ENCODE measurements at places on chromosomes 5 and 9. TPM values are rescaled to one million over a fixed set of nuclear protein-coding genes. Genes with fewer than 3 reads are reported as not detected.

Gene PCDHGB7
- total RNA-seq = not detected

Gene S100Z
- 2.5 TPM for total RNA-seq

Gene SLC27A6
- not detected for total RNA-seq

Gene GRXCR2
- not detected for total RNA-seq

Gene FCN2
- not detected for total RNA-seq
